ENCODE measurements at places on chromosomes 4 and X.

DNA sequence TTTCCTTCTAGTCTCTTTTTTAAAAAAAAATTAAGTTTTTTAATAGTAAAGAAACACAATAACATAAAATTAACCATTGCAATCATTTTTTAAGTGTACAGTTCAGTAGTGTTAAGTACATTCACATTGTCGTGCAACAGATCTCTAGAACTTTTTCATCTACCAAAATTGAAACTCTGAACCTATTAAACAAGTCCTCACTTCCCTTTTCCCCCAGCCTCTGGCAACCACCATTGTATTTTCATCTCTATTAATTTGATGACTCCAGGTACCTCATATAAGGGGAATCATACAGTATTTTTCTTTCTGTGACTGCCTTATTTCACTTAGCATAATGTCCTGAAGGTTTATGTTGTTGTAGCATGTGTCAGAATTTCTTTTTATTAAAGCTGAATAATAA lies 31.8 kb downstream of the MSL3 start:
- no peak for DNase-seq

DNA sequence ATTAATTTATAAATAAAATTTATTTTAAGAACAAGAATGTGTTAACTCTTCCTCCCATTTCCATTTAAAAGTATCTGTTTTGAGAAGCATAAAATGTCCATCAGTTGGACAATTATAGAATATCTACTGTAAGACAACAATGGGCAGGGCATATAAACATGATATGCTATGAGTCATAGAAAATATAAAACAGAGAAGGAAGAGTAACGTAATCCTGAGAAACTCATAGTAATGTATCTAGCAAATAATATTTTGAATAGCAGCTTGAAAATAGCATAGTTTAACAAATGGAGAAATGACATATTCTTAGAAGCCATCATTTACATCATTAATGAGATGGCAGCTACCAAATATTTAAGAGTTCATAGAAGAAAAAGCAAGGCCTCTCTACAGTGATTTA lies 820.3 kb upstream of the PCDH10 start:
- DNase-seq = no peak

- peak; percentile 6 for DNase-seq
These were observed 132.8 kb upstream of the BMP3 start for GRCh38 chr4:80897537-80898303.

DNA sequence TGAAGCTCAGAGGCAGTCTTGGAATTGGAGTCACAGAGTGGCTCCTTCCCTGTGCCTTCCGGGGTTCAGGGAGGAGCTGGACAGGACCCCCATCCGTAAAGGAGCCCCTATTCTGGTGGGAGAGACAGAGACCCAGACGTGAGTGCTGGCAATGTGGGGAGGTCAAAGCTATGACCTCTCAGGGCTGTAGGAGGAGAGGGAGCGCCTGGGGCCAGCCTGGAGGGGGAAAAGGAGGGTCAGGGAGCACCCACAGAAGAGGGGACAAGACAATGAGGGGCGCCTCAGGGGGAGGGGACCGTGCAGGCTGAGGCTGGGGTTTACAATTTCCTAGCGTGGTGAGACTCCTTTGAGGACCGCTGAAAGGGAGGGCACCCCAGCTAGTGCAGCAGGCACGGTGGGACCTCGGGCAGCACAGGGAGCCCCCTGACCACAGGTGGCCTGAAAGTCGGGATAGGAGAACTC lies 97.9 kb upstream of the LRPAP1 start:
- DNase-seq = no peak

- DNase-seq = no peak
These were observed 37.4 kb downstream of the MGARP start for GRCh38 chr4:139242511-139243051.

DNA sequence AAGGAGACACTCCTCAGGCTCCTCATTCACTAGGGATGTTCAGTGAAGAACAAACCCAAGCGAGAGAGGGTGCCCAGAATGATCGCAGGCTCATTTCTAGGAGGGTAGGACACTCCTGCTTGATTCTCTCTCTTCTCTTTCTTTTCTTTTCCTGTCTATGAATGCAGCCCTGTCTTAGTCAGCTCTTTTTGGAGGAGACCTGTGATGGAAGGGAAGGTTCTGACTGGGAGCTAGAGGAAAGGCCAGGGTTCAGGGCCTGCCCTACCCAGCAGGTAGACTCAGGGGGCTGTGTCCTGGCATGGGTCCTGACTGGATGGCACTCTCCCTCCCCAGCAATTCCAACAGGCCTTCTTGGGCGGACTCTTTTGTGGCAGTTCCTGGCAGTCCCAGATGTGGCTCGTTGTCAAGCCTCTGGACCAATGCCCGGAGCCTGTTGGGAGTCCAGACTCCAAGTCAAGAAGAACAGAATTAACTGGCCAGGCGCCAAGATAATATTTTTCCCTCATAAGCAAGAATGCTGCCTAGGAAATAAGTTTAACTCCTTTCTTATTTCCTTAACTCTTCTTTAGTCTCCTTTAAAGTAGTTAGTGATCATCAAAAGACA lies 139.4 kb upstream of the SCML1 start:
- no peak for DNase-seq

- peak; percentile 34 for DNase-seq
These were observed 235.3 kb downstream of the TENM3 start for GRCh38 chr4:182478475-182478874.

GRCh38 chrX:132967049-132967448 lies 8.6 kb upstream of the HS6ST2 start:
- DNase-seq = no peak

- DNase-seq = no peak
These were observed 819.6 kb downstream of the NLGN4X start for GRCh38 chrX:5409106-5409505.

DNA sequence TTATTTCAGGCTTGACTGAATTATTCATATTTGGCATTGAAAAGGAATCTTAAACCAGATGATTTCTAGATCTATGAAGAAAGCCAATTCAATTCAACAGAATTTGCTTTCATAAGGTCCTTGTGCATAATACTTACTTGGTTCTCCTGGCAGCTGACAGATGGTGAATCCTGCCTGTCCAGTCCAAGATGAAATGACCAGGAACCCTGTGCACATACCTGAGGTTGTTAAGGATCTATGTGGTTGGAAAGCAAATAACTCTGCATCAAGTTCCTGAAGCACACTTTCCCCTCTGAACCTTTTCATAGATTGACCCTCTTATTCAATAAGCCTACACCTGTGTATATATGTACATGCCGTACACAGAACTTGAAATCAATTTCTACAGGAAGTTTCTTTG lies 562.7 kb downstream of the PPARGC1A start:
- DNase-seq = no peak

GRCh38 chrX:51798701-51799100 lies 55.5 kb downstream of the GSPT2 start:
- no peak for DNase-seq

GRCh38 chr4:83489711-83490326 lies 4.9 kb upstream of the ABRAXAS1 start:
- no peak for DNase-seq

DNA sequence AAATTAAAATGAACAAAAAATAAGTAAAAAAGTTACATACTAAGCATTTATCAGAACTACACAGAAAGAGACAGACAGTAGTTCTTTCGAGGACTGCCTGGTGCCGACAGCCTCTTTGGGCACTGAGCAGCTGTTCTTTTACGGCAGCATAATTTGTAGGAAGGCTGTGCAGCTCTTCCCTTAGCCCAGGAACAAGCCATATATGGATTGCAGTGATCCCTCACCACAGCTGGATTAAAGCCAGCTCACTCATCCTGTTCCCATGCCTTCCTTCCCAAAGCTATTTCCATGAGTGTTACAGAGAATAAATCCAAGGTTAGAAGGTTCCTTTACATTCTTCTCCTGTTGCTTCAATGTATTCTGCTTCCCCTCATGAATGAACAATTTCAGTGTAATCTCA lies 71.7 kb downstream of the DDX60L start:
- no peak for DNase-seq

DNA sequence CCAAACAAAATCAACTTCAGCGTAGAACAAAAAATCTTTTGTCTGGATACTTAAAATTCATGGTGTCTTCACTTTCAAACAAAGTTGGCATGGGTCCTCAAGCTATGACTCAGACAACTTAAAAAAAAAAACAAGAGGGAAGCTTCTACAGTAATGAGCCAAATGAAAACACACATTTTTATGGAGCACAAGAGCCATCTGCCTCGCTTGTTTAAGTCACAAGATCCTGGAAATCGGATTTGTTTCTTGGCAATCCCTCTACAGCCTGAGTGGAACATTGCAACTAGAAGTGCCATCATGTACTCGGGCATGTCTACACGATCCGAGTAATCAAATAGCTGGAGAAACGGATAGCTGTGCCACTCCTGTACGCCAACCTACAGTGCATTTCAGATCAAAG lies 22.6 kb downstream of the LAMP2 start:
- no peak for DNase-seq

DNA sequence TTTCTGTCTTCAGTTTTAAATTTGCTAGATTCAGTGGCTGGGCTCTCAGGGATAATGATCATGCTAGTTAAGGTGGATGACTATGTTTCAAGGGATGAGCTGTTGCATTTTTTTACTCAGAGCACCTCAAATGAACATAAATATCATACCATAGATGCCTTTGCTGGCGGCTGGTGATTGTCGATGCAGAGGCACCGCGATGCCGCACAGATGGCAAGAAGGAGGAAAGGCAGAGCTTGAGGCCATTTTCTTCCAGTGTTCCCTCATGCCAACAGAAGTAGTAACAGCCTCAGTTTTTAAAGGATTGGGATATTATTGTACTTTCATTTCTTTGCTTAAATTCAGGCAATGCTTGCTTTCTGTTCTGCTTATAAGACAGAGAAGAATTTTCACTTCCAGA lies 654.7 kb upstream of the IGFBP7 start:
- no peak for DNase-seq
